ENCODE measurements at places on chromosomes 7 and 10.

GRCh38 chr7:80611779-80612178 lies 26.7 kb upstream of the CD36 start:
- DNase-seq, result no peak

- DNase-seq, result no peak
Observed at GRCh38 chr10:98041352-98042043, 11.1 kb upstream of the CRTAC1 start.

GRCh38 chr7:28542410-28542809 lies 130.1 kb downstream of the CREB5 start:
- no peak for DNase-seq

GRCh38 chr10:3834404-3834803 lies 49.4 kb upstream of the KLF6 start:
- no peak for DNase-seq

DNA sequence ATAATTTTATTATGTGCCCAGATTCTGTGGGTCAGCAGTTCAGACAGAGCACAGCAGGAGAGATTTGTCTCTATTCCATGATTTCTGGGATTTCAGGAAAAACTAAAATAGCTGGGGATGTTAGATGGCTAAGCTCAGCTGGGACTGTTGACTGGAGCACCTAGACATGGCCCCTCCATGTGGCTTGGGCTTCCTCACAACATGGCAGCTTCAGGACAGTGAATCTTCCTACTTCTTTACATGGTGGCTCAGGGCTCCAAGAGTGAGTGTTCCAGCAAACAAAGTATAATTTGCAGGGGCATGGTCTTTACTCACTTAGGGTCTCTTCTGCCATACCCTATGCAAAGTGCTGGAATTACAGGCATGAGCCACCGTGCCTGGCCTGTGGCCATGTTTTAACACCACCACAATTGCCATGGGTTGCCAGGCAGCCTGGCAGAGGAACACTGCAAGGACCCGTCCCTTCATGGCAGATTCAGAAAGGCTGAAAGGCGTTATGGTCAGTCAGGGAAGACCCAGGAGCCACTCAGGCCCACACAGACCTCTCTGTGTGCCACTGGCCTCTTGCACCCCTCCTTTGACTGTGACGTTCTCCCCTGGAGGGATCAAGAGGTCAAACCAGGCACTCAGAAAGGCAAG lies 50.8 kb upstream of the ZMIZ1 start:
- DNase-seq, result no peak

DNA sequence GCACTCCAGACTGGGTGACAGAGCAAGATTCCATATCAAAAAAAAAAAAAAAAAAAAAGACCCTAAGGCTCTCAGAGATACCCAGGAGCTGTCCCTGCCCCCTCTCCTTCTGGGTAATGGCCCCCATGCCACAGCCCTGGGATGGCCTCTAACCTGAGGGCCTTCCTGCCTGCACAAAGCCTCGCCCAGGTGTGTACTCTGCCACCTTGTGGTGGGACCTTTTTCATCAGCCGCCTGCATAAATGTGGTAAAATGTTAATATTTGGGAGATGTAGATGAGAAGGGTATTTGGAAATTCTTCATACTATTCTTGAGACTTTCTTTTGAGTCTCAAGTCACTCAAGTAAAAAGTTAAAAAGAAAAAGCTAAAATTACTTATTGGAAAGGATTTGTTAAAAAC lies 46.3 kb upstream of the RNF216 start:
- peak; percentile 45 for DNase-seq

GRCh38 chr10:89741126-89741762 lies 39.9 kb downstream of the KIF20B start:
- no peak for DNase-seq

DNA sequence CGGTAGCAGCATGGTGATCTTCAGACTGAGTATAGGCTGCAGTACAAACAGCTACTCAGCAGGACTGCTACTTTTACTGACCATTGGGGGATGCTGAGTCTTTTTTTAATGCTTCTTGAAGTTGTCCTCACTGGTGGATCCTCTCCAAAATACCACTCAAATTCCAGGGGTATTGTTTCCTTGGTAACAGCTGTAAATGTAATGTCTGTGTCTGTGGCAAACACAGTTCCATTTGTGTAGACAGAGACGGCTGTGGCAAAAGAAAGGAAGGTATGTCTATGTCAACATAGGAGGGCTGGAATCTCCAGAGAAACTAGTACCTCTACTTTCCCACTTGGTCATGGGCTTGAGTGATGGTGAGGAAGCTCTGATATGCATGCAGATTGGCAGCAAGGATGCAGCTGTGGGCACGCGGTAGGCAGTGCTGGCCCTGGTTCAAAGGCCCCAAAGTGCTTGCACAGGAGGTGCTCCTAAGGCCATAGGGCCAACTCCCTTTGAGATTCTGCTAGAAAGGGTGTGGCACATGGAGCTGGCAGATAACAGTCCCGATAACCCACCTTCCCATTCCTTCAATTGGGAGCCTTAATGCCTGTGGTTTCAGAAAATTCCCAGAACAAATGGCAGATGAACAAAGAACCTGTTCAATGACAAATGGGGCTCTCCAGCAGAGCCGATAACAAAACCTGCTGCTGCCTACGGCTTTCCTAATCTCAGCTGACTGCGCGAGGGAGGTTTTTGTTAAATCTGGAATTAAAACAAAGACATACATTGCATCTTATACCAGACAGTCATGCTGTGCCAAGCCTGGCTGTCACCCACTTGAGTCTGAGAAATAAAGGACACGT lies 43.0 kb downstream of the PKD1L1 start:
- DNase-seq, result no peak

DNA sequence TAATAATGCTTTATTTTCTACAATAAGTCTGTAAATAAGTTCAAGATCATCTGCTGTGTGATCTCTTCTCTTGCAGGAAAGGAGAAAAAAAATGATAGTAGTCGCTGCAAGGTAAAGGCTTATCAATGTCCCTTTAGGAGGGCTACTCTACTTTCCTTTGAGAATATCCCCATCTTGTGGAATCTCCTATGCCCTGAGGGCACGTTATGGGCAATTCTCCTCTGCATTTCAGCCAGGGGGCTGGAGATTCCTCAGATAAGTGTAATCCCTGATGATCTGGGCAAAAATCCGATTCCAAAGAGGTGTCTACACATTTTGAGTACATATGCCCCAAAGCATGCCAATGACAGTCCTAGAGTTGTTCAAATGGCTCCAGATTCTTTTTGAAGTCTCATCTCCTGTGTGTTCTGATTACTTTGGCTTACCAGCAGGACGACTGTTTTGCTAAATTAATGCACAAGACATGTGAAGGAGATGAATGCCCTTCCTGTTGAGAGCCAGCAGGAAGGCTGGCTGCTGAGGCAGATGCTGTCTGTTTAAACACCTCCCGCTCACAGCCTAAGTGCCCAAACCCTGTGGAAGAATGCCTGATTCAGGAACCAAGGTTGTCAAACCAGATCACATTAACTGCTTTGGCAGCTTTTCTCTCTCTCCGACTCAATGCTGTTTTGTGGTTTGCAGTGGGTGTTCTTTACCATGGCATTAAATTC lies 171.2 kb upstream of the COL1A2 start:
- no peak for DNase-seq

GRCh38 chr7:135706038-135706742 lies 21.8 kb downstream of the SLC13A4 start:
- no peak for DNase-seq

DNA sequence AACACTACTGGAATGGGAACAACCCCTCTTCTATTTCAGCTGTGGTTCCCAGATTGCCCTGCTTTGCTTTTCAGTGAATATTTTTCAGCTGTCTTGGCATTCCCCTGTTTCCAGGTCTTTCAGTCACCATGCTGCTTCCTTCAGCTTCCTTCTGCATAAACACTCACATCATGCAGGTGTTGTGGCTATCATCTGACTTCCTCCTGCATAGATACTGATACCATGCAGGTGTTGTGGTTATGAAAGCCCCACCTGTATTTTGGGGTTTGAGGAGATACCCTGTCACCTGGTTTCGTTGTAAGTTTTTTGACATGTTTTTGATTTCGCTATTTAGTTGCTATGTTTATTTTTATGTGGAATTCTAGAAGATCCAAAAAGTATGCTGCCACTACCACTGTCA lies 71.5 kb downstream of the SLC35B4 start:
- no peak for DNase-seq

GRCh38 chr10:62916141-62916603 lies 100.0 kb upstream of the EGR2 start:
- DNase-seq, result no peak

DNA sequence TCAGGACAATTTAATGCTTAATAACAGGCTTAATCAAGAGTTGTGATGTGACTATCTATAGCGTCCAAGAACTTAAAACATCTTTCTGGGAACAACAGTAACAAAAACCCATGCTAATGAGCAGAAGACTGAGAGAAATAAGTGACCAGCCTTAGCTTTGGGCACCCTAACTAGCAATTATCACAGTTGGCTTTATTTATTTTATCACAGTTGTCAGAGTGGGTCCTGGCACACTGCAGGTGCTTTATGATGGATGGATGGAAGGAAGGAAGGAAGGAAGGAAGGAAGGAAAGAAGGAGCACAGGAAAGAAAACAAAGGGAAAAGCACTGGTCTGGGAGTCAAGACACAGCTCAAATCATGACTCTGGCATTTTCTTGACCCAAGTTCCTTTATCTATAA lies 181.1 kb downstream of the SKAP2 start:
- DNase-seq, result no peak

- no peak for DNase-seq
Observed at GRCh38 chr7:143285470-143285778, 666 bp downstream of the TMEM139 start.

DNA sequence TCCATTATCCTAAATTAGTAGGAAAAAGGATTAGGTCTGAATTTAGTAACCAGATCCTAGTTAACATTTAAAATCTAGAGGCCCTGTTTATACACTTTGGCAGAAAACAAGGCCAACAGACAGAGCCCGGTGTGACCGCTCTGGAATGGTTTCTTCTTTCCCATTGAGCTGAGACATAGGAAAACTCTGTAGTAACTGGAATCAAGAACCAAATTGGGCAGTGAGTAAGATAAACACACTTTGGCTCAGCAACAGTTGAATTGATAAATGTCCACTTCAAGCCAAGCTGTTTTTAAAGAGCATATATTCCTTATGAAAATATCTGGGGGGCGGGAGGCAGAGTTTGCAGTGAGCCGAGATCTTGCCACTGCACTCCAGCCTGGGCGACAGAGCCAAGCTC lies 343.7 kb upstream of the SEMA3A start:
- no peak for DNase-seq

- no peak for DNase-seq
Observed at GRCh38 chr7:48522692-48523091, 351.4 kb downstream of the ABCA13 start.

- DNase-seq, result no peak
Observed at GRCh38 chr10:56012101-56012500, 349.0 kb downstream of the ZWINT start.

- DNase-seq, result no peak
Observed at GRCh38 chr10:71525721-71526120, 129.0 kb downstream of the CDH23 start.

DNA sequence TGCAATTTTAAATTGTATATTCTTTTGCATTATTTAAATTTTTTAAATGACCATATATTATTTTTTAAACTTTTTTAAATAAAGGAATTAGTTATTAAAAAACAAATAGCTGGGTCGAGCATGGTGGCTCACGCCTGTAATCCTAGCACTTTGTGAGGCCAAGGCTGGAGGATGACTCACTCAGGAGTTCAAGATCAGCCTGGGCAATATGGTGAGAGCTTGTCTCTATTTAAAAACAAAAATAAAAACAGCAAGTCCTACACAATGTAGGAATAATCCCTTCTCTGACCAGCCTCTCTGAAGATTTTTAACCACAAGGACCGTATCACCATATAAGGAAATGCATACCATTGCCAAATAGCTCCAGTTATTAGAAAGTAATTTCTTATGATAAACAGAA lies 19.6 kb downstream of the NOC3L start:
- no peak for DNase-seq

- DNase-seq, result no peak
Observed at GRCh38 chr7:111312966-111313365, 222.0 kb downstream of the LRRN3 start.

DNA sequence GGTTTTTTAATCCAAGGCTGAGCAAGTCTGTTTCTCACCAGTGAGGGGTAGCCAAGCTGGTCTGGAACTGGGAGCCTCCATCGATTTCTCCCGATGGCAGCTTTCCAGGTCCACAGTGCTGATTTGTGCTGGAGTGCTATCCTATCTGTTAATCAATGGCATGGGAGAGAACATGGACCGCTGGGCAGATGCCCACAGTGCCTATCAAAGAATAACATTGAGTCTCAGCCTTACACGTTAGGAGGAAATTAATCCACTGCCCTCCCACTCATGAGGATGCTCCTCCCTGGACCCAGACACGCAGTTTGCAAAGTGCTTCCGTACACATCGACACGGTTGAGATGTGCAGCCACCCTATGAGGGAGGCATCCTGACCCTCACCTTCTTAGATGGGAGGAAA lies 36.0 kb upstream of the CUX1 start:
- no peak for DNase-seq

DNA sequence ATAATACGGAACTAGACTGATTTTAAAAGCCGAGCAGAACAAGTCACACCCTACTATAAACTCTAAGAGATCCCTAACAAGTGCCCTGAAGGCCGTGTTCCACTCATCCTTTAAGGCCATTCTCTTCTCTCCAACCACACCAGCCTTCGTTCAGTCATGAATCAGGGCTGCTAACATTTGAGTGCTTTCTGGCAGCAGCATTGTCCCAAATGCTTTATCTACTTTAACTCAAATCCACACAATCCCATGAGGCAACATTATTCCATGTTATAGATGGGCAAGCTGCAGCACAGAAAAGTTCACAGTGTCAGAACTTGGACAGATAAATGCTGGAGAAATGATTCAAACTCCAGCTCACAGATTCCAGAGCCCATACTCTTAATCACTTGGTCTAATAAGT lies 73.5 kb downstream of the MALSU1 start:
- DNase-seq, result no peak

DNA sequence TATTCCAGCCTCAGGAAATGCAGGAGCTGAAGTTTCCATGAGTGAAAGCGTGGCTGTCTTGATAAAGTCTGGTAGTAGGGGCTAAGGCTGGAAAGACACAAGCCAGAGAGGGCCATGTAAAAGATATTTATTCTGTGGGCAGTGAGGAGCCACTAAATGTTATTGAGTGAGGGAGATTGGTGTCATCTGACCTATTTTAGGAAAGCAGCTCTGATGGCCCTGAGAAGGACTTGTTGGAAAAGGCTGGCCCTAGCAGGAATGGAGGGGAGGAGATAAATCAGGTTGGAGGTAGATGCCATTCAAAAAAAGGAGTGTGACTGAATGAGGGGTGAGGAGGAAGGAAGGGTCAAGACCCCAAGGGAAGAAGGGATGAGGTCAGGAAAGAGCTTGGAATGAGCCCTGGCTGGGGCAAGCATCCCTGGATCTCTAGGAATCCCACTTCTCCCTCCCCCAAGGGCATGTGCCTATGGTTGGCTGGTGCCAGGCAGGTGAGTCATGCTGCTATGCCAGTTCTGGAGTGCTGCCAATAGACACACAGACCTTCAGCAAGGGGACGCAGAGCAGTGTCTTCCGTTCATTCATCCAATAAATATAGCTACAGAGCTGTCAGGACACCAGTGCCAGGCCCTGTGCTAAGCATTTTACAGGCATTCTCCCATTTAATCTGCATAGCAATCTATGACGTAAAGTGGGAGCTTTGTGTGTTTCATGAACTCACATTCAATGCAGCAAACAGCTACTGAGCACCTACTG lies 2.0 kb downstream of the ANKRD2 start:
- no peak for DNase-seq

All from CD4-positive, CD25-positive, alpha-beta regulatory T cell (primary cell).